Fibroblast of mammary gland (primary cell): ENCODE measurements at places on chromosomes 12 and 14.
A peak's percentile ranks its signal among the peaks of the same experiment; 100 is the strongest.

- DNase-seq: peak; percentile 79
Measured at GRCh38 chr14:102824832-102825231, 47.6 kb downstream of the TRAF3 start.

- DNase-seq: no peak
Measured at GRCh38 chr12:98062464-98063245, 452.7 kb upstream of the TMPO start.

- peak; percentile 50 for DNase-seq
Measured at GRCh38 chr14:91586410-91586809, 76.3 kb upstream of the PPP4R3A start.

- DNase-seq: peak; percentile 99
Measured at GRCh38 chr14:69055125-69055524, 76.0 kb upstream of the ACTN1 start.

DNA sequence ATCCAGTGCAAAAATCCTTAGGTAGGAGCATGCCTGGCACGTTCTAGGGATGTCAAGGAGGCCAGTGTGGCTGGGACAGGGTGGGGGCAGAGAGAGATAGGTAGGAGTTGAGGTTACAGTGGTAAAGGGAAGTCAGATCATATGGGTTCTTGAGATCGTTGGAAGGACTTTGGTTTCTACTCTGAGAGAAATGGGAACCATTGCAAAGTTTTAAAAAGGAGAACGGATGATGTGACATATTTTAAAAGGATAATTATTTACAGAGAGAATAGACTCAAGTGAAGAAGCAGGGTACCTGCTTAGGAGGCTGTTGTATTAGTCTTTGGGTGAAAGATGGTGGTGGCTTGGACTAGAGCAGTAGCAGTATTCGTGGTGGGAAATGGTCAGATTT, 47.6 kb upstream of the ATP2B1 start:
- no peak for DNase-seq

GRCh38 chr12:126519833-126520232, 1454.6 kb downstream of the AACS start:
- DNase-seq: no peak

- peak; percentile 98 for DNase-seq
Measured at GRCh38 chr12:25151476-25151875, 43.5 kb downstream of the DNAI7 start.

DNA sequence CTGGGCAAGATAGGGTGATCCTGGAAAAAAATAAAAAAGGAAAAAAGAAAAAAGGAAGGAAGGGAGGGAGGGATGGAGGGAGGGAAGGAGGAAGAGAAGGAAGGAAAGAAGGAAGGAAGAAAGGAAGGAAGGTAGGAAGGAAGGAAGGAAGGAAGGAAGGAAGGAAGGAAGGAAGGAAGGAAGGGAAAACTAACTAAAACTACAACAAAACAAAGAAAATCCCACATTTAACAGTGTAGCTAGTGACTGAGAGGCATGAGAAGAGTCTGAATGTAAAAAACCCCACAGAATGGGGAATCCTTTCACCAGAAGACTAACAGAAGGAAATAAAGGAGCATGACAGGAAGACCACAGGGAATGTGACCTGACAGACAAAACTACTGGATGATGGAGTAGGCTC, 345.7 kb downstream of the NOVA1 start:
- no peak for DNase-seq

DNA sequence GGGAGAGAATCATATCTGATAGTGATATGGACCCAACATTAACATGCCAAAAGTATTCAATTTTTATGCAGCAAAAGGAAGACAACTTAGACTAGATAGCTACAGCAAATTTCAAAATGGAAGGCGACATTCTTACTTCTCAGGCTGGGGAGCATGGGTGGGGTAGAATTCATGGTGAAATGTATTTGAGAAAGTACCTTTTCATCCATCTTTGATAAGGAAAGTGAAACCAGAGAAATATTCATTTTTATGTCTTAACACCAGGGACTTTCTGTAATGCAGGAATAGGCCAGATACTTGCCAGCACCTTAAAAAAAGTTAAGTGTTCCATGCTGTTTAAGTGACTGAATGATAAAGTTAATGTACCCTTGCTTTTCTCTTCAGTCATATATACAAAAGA, 13.4 kb downstream of the BTG1 start:
- DNase-seq: no peak

DNA sequence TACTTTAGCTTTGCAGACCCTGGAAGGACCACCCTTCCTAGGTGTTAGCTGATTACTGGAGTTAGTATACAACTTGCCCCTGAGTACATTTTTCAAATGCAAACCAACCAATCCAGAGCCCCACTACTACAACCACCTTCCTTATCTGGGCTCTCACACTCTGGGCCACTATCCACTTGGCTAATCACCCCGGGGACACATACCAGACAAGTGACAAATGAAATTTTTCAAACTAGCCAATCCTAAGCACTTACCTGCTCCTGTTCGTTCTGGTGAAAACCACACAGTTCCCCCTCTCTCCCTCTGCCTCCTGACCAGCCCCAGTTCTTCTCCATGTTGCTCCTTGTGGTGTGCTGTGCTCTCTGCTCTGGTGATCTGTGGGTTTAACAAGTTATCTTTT, 140.4 kb downstream of the CNTN1 start:
- DNase-seq: no peak

- DNase-seq: peak; percentile 7
Measured at GRCh38 chr12:14638066-14638465, 58.3 kb downstream of the GUCY2C start.

GRCh38 chr14:34804933-34805332, 70.2 kb downstream of the BAZ1A start:
- DNase-seq: no peak
